NCI-H524 (cell line): ENCODE measurements at places on chromosomes 3 and 15.

GRCh38 chr3:123449102-123449996 is 459 bp upstream of the ADCY5 start:
- peak; percentile 56 for DNase-seq

DNA sequence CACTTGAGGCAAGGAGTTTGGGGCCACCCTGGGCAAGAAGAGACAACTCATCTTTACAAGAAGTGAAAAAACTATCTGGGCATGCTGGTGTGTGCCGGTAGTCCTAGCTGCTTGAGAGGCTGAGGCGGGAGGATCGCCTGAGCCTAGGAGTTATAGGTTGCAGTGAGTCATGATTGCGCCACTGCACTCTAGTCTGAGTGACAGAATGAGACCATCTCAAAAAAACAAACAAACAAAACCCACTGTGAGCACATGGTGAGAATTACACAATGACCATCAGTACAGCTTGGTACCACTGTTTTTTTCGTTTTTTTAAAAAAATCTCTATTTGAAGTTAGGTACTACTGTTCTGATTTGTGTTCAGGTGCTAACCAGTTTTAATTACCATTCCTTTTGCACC is 13.6 kb downstream of the VPS39 start:
- DNase-seq = no peak

DNA sequence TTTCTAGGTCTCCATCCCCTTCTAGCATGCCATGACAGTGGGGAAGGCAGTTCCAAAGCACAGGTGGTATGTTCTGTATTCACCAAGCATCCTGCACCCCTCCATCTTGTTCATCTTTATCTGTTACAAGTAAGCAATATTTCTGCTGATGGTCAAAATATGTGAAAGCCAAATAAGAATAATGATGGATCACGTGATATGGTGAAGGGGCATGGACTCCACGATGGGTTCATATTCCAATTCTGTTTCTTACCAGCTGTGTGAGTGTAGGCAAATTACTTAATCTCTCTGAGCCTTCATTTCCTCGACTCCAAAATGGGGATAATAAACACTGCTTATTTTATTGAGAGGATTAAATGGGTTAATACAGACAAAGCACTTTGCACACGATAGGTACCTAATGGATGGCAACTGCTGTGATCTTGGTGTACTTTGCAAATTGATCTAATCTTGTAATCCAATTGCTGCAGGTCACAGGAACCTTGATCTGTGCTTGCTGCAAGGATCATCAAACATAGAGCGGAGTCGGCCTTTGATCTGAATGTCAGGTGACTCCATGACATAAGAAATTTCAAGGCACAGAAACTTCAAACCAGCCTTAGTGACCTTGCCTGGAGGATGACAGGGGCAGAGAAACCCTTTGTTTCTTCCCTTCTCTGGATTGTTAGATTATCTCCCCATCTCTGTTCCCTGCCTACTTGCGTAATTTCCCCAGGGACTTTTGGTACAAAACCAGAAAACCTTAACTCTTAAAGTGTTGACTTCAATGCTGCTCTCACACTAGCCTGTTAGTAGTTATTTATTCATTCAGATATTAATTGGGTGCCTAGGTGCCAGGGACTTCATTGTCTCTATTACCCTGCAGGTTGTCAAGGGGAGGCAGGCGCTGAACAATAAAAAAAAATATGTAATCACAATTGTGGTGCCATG is 25.8 kb downstream of the SIAH2 start:
- no peak for DNase-seq

GRCh38 chr3:50201573-50202315 is 3.3 kb upstream of the SLC38A3 start:
- no peak for DNase-seq

DNA sequence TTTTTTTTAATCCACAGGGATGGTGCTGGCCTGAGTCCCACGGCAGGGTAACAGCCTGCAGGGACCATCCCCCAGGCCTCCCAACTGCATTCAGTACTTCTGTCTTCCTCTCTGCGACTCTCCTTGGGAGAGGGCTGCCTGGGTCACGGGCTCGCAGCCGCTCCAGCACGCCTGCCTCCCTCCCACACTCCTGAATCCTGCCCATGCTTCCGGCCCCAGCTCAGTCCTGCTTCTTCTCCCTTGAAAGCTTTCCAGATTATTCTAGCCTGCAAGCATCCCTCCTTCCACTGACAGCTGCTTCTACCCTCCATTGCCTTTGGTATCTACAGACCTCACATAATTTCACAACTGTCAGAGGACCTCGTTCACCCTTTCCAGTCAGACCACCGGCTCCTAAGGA is 32.4 kb downstream of the MEGF11 start:
- no peak for DNase-seq

GRCh38 chr15:32825219-32825618 is 107.4 kb downstream of the GREM1 start:
- DNase-seq = no peak

DNA sequence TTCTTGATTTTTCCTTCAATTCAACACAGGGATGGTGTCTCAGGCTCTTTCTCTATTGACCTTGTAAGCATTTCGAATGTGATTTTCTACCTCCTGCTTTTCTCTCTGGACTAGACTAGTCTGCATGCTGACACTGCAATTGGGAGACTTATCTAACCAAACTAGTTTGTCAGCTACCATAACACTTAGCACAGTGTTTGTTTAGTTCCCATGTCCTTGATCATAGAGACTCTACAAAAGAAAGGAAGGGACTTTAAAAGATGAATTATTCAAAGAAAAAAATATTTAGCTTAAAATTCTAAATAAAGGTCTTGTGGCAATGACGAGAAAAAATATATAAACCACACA is 407.0 kb downstream of the ERC2 start:
- no peak for DNase-seq

DNA sequence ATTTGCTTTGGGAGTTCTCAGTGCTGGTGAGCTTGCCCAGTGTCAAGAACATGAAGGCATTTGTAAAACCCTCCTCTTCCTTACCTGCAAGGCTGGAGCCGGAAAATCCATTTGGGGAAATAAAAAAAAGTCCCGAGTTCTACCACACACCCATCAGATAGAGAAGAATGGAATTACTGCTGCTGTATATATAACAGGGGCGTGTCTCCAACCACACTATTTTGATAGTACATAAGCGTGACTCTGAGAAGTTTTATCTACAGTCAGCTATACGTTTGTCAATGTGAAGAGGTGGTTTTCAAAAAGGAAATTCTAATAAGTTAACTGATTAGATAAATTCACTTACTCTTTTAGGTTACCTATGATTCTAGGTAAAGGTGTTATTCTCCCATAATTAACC is 1.3 kb upstream of the CPA3 start:
- DNase-seq = no peak

GRCh38 chr3:185519021-185519420 is 20.2 kb upstream of the TMEM41A start:
- DNase-seq = no peak

DNA sequence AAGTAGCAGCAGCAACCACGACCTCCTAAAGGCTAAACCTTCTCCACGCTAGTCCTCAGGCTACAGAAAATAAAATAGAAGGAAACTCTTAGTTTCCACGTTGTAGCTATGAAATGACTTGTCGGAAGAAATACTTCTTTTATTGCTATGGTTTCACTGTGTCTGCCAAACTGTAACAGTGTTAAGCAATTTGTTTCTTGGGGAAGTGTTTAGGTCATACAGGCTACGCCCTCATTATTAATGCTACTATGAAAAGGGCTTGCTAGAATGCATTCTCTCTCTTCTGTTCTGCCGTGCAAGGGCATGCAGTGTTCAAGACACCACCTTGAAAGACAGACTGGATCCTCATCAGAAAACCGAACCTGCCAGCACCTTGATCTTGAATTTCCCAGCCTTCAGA is 462.7 kb downstream of the PLOD2 start:
- DNase-seq = no peak

DNA sequence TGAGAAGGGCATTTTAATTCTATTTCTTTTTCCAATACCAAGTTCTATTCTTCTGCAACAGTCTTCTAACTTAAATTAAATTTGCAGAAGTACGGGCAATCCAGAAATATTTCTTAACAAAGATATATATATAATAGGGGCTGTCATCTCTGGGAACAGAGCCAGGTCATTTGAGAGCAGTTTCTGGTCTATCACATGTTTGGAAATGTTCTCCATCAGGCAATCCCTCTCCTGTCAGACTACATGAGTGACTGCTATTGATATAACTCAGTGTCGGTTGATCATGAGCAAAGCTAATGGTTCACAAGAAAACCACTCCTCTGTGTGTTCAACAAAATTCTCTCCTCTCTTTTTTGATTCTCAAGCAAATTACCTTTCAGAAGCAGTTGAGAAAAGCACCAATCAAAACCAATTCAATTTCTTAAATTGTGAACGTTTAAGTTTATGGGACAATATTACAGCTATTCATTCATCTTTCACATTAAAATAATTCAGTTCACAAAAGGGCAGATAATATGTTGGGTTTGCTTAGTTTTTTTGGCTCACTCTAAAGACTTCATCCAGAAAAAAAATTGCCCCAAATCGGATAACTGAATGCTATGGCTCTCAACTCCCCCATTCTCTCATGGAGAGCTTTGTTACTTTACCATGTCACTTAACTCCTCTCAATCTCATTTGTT is 152.9 kb upstream of the TGFBR2 start:
- DNase-seq = no peak

- DNase-seq = no peak
Measured at GRCh38 chr15:60798821-60799220, 319.9 kb upstream of the ICE2 start.

- no peak for DNase-seq
Measured at GRCh38 chr3:188633206-188633605, 479.2 kb downstream of the LPP start.

DNA sequence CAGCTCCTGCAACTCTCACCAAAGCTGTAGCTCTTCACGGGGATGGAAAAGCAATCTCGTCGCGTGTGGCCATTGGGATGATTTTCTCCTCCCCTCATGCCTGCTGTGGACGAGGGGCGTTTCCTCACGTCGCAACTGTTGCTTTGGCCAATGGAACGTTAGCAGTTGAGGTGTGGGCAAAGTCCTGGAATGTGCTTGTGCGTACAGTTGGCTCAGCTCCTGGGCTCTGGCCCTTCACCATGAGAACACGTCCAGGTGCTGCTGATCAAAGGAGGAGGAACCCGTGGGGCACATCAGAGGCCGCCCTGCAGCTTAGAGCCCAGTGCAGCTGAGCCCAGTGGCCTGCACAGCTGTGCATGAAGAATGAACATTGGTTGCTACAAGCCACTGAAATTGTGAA is 186.1 kb downstream of the TJP1 start:
- no peak for DNase-seq

GRCh38 chr15:67716171-67716570 is 109.1 kb upstream of the SKOR1 start:
- no peak for DNase-seq

DNA sequence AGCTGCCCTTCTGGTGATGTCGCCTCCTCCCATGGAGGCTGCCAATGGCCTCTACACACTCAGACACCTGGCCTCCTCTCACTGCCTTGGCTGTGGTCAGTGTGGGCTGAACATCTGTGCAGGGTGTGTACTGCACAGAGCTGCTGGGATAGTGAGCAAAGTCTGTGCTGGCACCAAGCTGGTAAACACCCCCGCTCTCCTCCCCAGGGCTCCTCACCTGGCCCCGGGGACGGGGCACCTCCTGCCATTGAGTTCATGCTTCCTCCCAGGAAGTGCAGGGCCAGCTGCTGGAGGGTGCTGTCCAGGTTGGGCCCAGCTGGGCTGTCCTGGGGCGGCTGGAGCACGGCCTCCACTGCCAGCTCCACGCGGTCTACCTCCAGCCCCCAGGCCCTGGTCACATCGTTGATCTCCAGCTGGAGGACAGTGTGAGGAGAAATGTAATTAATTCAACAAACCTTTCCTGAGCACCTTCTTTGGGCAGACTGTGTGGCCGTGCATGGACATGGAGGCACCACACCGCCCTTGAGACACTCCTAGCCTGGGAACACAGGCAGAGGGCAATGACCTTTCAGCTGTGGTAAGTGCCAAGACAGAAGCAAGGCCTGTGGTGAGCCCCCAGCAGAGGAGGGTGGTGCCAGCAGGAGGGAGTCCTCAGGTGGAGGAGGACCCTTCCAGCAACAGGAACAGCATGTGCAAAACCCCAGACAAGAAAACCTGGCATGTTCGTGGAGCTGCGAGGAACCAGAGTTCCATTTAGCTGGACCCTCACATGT is 6.8 kb downstream of the STOML1 start:
- no peak for DNase-seq

- no peak for DNase-seq
Measured at GRCh38 chr3:55899887-55900286, 412.8 kb upstream of the WNT5A start.

DNA sequence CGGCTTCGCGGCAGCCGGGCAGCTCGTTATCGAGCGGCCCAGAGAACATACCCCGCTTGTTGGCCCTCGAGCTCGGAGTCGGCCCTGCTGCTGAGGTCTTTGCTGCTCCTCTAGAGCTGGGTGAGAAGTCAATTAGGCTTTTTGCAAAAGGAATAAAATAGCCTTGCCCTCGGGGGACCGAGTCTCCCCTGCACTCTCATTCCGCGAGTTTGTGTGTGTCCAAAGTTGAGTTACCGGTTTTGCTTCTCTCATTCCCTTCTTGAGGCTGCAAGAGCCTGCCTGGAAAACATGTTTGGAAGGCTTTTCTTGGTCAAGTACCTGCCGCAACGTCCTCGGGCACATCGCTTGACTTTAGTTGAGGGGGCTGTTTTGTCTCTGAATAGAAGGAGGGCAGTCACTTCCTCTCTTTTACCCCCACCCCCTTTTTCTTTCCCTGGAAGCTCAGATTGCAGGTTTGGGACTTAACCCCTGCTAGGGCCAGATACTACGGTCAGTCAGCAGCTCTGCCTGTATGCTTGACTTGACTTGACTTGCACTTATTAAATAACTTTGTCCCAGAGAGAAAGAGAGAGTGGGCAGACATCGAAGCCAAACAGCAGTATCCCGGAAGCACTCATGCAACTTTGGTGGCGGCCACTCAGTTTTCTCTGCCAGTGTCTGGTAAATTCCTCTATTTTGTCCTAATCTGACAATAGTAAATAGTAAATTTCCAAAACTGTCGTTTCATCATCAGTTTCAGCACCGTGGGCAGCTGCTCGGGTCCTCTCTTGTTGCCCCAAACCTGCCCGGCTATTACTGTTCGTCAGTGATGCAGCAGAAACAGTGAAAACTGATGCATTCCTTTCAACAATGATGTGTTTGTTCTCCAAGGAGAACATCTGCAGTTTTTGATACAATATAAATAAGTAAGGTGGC is 609 bp downstream of the RNF13 start:
- DNase-seq = peak; percentile 48

DNA sequence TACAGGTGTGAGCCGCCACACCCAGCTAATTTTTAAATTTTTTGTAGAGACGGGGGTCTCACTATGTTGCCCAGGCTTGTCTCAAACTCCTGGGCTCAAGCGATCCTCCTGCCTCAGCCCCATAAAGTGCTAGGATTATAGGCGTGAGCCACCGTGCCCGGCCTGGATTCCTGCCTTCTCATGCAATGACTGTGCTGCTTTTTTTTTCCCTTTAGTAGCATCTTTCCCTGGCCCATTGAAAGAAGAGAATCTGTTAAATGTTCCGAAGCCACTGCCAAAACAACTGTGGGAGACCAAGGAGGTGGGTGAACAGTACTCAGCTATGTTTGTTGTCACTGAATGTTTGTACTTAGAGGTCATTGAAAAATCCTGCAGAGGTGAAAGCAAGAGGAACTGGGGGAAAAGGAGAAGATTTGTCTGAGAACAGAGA is 88.0 kb downstream of the CRTC3 start:
- DNase-seq = no peak
